ENCODE measurements at places on chromosomes 2 and 18.

DNA sequence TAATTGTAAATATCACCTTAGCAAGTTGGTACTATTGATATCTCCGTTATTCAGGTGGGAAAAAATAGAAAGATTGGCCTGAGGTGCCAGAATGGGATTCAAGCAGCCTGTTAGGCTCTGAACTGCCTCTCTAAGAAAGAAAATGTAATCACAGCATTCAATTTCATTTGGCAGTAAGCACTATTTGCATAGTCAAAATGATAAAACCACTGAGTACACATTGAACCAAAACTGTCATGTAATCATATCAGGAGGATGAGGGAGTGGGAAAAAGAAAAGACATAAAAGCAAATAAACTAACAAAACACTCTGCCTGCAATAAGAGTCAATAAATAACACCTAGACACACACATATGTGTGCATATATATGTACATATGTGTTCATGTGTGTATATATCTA lies 103.9 kb upstream of the TACR1 start:
- DNase-seq, result no peak

GRCh38 chr2:225771701-225772100 lies 372.2 kb downstream of the NYAP2 start:
- DNase-seq, result no peak

- DNase-seq, result no peak
These were observed 10.2 kb downstream of the BOK start for GRCh38 chr2:241568726-241569125.

DNA sequence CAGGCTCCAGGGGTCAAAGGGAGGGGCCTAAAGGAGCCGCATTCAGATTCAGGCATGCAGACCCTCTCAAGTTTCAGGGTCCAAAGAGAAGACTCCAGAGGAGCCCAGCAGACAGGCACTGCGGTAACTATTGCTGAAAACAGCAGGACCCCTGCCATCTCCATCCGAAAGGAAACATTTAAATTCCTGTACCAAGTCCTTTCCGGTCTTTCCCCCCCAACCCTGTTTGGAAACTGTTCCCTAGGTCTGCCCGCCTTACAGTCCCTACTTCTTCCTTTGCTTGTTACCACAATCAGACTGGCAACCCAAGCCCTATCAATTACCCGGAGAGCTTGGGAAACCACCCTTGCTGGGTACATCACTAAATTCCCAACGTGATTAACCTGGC lies 82.0 kb downstream of the DNMT3A start:
- no peak for DNase-seq

DNA sequence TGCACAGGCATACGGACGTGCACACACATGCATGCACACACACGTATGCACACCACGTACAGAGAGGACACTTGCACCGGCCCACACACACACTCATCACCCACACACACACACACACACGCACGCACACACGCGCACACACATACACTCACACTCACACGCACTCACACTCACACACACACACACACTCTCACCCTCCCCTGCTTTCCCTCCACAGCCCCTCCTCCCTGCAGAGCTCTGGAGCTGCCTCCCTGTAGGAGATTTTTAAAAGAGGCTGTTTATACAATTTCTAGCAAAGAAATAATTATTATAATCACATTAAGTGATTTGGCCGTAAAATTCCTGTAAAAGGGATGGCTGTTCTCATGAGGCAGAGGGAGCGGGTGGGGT lies 36.5 kb upstream of the SNED1 start:
- DNase-seq, result no peak

GRCh38 chr2:74017223-74017622 lies 32.5 kb downstream of the TET3 start:
- DNase-seq, result no peak

All from activated naive CD4-positive, alpha-beta T cell treated with Interleukin-2 at 50 U/mL for 16 hours (primary cell).